ENCODE measurements at places on chromosomes 4 and X.

DNA sequence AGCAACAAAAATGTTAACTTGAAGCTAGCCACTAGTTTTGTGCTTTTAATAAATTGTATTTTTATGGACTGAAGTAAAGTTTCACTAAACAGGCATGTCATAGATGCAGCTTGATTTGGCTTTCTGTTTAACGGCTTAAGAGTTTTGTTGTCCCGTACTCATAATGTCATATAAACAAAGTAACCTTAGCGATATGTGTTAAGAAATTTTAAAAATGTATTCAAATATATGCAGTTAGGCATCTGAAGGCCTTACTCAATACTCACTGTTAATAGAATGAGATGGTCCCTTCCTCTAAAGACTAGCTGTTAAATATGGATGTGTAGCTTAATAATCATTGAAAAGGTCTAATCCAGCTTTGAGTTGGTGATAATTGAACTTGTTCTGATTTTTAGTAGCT is 1.0 kb upstream of the SCLT1 start:
- DNase-seq, result no peak

DNA sequence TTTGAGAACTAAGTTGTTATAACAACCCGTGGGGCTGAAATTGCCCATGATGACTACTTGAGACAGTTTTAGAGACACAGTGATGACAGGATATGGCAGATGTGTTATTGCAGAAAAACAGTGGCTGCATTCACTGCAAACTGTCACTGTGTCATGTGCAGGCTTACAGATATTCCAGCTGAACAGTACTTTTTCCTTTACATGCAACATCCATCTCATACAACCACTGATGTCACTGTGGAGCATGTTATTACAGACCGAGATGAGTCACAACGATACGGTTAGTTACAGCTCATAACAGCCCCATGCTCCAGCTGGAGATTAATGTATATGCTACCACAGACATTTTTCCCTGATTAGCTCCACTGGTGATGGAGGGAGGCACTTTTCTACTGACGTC is 207.4 kb downstream of the TMA16 start:
- DNase-seq, result no peak

GRCh38 chr4:10085386-10085785 is 31.2 kb downstream of the WDR1 start:
- no peak for DNase-seq

GRCh38 chr4:85741921-85742591 is 267.1 kb downstream of the ARHGAP24 start:
- no peak for DNase-seq

Data from activated T-cell treated with anti-CD3 and anti-CD28 coated beads, Interleukin-2, amount 50 U/mL, for 72 hours (primary cell).